ENCODE measurements at places on chromosomes 1 and 21. TPM values are rescaled to one million over a fixed set of nuclear protein-coding genes. Genes with fewer than 3 reads are reported as not detected.
A peak's percentile ranks its signal among the peaks of the same experiment; 100 is the strongest.

DNA sequence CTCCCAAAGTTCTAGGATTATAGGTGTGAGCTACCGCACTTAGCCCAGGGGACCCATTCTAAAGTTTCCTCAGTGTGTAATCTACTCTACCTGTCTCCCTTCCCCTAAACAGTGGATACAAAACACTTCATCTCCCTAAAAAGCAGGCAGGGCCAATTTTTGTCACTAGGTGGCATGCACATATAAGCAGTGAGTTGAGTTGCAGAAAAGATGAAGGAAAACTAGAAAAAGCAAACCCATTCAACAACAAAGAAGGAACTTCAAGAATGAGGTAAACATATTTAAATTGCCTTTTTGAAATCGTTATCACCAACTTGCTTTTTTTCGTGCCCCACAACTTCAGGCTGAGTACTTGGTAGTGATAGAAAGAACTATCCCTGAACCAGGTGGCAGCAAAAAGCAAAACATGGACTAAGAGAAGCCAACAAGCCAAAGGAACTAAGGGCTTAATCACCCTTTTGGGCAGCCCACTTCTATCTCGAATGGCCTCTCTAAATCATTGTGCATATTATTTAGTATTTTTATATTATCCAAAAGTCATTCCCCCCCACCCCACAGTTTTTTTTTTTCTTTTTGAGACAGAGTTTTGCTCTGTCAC lies 19.7 kb upstream of the ALDH9A1 start:
- DNase-seq, result peak; percentile 55

CFAP74 gene
- 7.3 TPM for total RNA-seq

- no peak for DNase-seq
Observed at GRCh38 chr1:220796530-220796929, 9.8 kb downstream of the MTARC1 start.

FBLIM1 gene
- total RNA-seq, result 37.4 TPM

DNA sequence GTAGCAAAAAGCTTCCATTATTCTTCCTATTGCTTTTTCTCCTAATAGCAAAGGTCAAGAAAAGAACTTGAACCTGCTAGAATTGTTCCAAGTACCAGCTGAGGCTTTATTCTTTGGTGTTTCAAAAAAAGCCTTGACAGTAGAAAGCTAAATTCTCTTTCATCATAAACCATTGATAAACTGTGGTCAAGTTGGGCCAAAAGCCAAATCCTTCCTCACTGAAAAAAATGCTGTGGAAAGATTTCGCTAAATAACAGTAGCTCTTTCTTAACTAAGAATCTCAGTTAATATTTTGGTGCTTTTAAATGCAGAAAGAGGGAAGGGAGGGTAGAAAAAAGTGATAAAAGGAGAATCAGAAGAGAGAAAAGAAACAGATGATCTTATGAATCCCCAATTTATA lies 14.0 kb upstream of the JAM2 start:
- DNase-seq, result peak; percentile 39

GRCh38 chr1:14468751-14469150 lies 129.7 kb upstream of the KAZN start:
- DNase-seq, result no peak

UTS2 gene
- total RNA-seq, result 0.82 TPM

- DNase-seq, result no peak
Observed at GRCh38 chr21:42807938-42808613, 71.3 kb downstream of the WDR4 start.

FAM131C gene
- not detected for total RNA-seq

GRCh38 chr1:27609618-27610240 lies 5.8 kb upstream of the AHDC1 start:
- no peak for DNase-seq

DNA sequence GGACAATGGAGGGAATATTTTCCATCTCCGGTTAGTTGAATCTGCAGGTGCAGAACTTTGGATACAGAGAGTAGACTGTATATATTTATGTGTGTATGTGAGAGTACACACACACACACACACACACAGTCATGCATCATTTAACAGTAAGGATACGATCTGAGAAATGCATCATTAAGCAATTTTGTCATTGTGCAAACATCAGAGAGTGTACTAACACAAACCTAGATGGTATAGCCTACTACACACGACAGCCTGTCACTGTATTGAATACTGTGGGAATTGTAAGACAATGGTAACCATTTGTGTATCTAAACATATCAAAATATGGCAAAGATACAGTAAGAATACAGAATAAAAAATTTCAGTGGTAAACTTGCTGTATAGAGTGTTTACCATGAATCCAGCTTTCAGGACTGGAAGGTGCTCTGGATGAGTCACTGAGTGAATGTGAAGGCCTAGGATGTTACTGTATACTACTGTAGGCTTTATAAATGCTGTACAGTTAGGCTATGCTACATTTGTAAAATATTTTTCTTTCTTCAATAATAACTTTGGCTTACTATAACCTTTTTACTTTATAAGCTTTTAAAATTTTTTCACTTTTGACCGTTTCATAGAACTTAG lies 138.5 kb downstream of the ZZZ3 start:
- no peak for DNase-seq

CCDC28B gene
- total RNA-seq, result 12.5 TPM

- no peak for DNase-seq
Observed at GRCh38 chr1:46065405-46065804, 67.0 kb downstream of the PIK3R3 start.

AADACL4 gene
- not detected for total RNA-seq

DNA sequence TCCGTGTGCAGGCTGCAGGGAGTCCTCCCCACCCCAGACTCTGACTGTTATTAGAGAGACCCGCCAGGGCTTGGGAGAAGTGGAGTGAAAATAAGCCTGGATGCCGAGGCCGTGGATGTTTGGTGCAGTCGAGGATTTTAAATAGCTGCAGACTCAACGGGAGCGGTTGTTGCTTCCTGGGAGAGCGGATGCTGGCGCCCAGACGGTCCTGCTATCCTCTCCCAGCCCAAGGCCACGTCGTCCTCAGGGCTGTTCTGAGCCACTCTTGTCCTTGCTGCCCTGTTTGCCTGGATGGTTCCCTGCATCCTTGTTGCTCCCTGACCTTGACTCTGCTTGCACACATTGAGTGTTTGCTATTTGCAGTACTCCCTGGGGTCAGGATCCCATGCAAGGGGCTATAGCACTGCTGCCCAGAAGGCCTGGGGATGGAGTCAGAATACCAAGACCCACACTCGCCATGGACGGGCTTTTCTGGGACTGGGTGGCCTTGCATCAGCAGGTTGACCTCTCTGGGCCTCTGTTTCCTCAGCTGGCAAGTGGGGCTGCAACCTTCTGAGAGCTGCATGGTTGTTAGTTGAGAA lies 205.3 kb upstream of the C1orf174 start:
- no peak for DNase-seq

DNA sequence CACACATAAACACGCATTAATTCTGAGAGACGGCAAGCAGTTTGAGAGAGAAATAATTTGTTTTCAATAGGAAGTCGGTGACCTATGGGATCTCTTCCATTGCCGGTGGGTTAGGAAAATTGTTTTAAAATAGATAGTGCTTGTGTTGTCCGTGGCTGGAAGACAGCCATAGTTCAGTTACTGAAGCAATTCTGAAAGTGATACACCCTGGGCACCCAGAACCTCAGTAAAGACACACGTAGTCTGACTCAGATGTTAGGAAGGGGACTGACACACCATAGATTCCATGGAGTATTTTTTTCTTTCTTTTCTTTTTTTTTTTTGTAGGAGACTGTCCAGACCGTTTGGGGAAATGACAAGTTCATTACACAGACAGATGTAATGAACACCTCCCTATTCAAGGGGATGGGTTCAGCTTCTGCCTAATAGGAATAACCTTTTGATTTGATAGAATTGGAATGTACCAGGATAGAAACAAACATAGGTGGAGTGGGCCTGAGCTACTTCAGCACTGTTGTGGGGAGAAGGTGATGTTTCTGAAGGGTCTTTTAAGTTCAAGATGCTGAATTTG lies 1.6 kb downstream of the C1orf21 start:
- peak; percentile 50 for DNase-seq

HSD11B1 gene
- 39.5 TPM for total RNA-seq

- no peak for DNase-seq
Observed at GRCh38 chr1:159958719-159959380, 4.8 kb upstream of the SLAMF9 start.

DNA sequence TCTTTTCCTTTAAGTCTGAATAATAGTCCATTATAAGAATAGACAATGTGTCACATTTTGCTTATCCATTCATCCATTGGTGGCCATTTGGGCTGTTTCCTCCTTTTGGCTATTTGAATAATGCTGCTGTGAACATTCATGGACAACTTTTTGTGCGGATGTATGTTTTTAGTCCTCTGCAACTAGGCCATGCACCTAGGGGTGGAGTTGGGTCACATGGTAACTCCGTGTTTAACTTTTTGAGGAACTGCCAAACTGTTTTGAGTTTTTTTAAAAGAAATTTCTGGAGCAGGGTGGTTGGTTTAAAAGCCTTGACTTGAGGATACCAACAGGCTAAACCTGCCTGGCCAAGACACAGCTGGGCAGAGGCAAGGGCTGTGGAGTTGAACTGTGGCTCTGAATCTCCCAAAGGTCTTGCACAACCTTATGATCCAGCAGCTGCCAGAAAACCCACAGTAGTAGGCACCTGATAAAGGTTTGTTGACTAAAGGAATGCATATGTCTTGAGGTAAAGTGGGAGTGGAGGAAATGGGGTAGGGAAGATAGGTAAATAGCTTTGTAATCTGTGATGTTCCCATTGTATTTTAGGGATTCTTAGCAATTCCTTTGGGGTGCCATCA lies 5.6 kb upstream of the RPTN start:
- DNase-seq, result no peak

GRCh38 chr1:35463232-35463631 lies 94.0 kb downstream of the KIAA0319L start:
- DNase-seq, result no peak

DNA sequence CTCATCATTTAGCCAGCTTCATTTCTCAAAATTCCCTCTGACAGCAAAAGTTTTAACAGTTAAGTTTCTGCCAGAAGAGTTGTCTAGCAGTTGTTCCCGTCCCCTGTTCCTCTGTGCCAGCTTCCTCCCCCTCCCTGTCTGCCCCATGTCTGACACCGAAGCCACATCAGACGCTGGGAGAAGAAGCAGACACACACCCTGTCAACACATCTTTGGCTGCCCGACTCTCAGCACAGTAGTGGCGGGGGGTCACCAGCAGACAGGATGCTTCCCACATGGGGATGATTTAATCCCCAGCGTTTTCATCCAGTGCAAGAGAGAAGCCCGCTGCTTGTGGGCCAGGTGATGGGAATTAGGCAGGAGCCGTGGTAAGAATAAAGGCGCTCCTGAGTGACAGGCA lies 379.4 kb upstream of the RUNX1 start:
- no peak for DNase-seq

DNA sequence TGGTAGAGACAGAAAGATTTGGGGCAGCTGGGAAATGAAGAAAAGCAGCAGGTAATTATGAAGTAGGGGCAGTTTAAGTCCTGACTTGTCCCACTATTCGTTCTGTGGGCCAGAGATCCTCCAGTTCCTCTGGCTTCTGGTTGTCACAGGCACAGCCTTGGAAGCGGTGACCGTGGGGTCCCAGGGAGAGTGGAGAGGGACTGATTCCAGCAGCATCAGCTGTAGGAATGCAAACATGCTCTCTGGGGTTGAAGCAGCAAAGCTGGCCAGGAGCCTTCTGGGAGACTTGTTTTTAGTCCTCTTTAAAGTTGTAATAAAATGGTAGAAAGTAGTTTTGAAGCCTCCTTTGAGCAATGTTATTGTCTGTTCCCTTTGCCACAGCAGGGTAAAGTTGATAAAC lies 488.0 kb downstream of the LMO4 start:
- peak; percentile 70 for DNase-seq

- DNase-seq, result no peak
Observed at GRCh38 chr1:241186716-241187115, 170.3 kb downstream of the RGS7 start.

MATN1 gene
- total RNA-seq, result 0.57 TPM

GRHL3 gene
- 0.40 TPM for total RNA-seq

GRCh38 chr1:54837002-54837853 lies 36.1 kb upstream of the TTC22 start:
- no peak for DNase-seq
